ENCODE measurements at places on chromosomes 2 and 18. TPM values are rescaled to one million over a fixed set of nuclear protein-coding genes. Genes with fewer than 3 reads are reported as not detected.

LRPPRC gene
- total RNA-seq, result 57.6 TPM

TNP1 gene
- not detected for total RNA-seq

BUB1 gene
- 26.9 TPM for total RNA-seq

MC2R gene
- not detected for total RNA-seq

FAM237A gene
- not detected for total RNA-seq

FMNL2 gene
- 20.5 TPM for total RNA-seq

ANKRD62 gene
- total RNA-seq, result not detected

SLC19A3 gene
- total RNA-seq, result 0.18 TPM

RGPD8 gene
- 22.1 TPM for total RNA-seq

CNTNAP5 gene
- not detected for total RNA-seq

OR6B2 gene
- total RNA-seq, result not detected

OTOS gene
- total RNA-seq, result not detected

ASXL3 gene
- total RNA-seq, result 1.3 TPM

CCDC178 gene
- not detected for total RNA-seq

KCNG2 gene
- total RNA-seq, result not detected

UGT1A5 gene
- not detected for total RNA-seq

SPATA3 gene
- total RNA-seq, result not detected

BMP10 gene
- not detected for total RNA-seq

CNDP1 gene
- not detected for total RNA-seq

FRZB gene
- total RNA-seq, result 0.23 TPM

SMC6 gene
- 46.7 TPM for total RNA-seq

ZSWIM2 gene
- not detected for total RNA-seq

TUBA4B gene
- not detected for total RNA-seq

VSNL1 gene
- total RNA-seq, result not detected

CROCC2 gene
- not detected for total RNA-seq

GCG gene
- total RNA-seq, result not detected

TMEM200C gene
- total RNA-seq, result not detected

FANCL gene
- 22.0 TPM for total RNA-seq

ZNF892 gene
- total RNA-seq, result 10.4 TPM

LYG2 gene
- total RNA-seq, result not detected

HNRNPA3 gene
- 53.6 TPM for total RNA-seq

SMYD5 gene
- total RNA-seq, result 26.5 TPM

ACKR3 gene
- not detected for total RNA-seq

PARD3B gene
- 13.0 TPM for total RNA-seq

GPR75 gene
- total RNA-seq, result 2.7 TPM

OTX1 gene
- total RNA-seq, result not detected

PTH2R gene
- under 0.01 TPM for total RNA-seq

TSPYL6 gene
- not detected for total RNA-seq

LRATD1 gene
- total RNA-seq, result 0.30 TPM

RAB11FIP5 gene
- 58.9 TPM for total RNA-seq

RNF125 gene
- not detected for total RNA-seq

RIT2 gene
- not detected for total RNA-seq

SNORC gene
- 1.2 TPM for total RNA-seq

COL6A3 gene
- total RNA-seq, result 3,192 TPM

LIMS3 gene
- 3.6 TPM for total RNA-seq

GPD2 gene
- total RNA-seq, result 92.1 TPM

SERPINB11 gene
- not detected for total RNA-seq

OR6B3 gene
- not detected for total RNA-seq

ADD2 gene
- not detected for total RNA-seq
